ENCODE measurements at places on chromosomes 6 and 20. TPM values are rescaled to one million over a fixed set of nuclear protein-coding genes. Genes with fewer than 3 reads are reported as not detected.

The ZSCAN16 gene
- 9.9 TPM for total RNA-seq

The TBPL1 gene
- 52.0 TPM for total RNA-seq

The EDN1 gene
- 6.7 TPM for total RNA-seq

The SMAP1 gene
- total RNA-seq = 21.7 TPM

The KIF25 gene
- 0.51 TPM for total RNA-seq

The TNNC2 gene
- not detected for total RNA-seq

The GSTA3 gene
- total RNA-seq = not detected

All from H4 (cell line).